ENCODE measurements at places on chromosomes 3 and 15.
A peak's percentile ranks its signal among the peaks of the same experiment; 100 is the strongest.

DNA sequence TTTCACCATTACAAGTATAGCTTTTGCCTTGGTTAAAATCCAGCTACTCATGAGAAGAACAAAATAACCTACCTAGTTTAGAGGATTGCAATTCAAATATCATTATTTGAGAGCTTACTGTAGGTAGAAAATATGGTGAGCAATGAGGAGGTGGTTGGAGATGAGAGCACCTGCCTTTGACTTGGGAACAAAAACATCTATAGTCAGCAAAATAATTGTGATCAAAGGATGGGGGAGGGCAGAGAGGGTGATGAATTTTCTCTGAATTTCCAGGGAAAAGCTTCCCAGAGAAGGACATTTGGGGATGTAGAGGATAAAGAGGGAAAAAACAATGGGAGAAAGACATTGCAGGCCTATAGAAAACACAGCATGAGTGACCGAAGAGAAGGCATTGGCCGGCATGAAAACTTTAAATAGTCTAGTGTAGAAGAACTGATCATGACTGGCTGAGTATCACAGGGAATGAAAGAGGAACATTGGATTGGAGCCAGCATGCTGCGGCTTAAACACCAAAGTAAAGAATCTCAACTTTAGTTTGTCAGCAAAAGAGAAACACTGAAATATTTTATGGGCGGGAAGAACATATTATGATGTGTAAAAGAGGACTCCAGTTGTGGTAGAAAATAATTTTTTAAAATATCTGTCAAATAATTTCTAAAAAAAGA lies 581.3 kb downstream of the UNC13C start:
- no peak for DNase-seq

GRCh38 chr15:63544258-63545026 lies 40.0 kb downstream of the USP3 start:
- no peak for DNase-seq

- DNase-seq: no peak
Observed at GRCh38 chr3:55549177-55549576, 62.1 kb upstream of the WNT5A start.

- no peak for DNase-seq
Observed at GRCh38 chr3:100358413-100358812, 23.9 kb downstream of the NIT2 start.

DNA sequence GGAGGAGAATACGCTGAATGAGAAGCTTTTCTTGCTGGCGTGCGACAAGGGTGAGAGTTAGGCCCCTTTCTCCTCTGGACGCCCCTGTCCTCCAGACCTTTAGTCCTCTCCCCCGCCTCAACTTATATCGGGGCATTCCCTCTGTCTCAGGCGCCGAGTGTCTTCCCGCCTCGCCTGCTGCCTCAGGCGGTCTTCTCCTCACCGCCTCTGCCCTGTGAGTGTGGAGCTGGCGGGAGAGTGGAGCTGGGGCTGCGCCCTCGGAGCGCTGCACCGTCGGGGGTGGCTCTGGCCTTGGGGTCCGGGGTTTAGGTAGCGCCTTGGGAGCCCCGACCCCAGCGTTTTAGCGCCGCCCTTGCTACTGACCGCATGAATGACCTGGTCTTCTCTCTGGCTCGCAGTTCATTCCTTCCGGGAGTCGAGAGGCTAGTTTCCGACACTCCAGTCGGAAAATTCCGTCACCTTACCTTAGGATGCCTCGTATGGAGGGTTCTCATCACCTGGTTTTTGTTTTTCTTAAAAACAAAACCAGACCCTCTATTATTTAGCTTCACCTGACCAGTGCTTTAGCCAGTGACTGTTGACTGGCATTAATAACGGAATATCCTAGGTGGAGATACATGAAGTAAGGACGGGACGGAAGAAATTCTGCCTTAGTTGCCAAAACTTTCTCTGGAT lies 985 bp downstream of the TRPC1 start:
- no peak for DNase-seq

GRCh38 chr3:193948459-193948858 lies 187.5 kb upstream of the HES1 start:
- DNase-seq: no peak

GRCh38 chr3:14124223-14124614 lies 451 bp downstream of the CHCHD4 start:
- DNase-seq: no peak

DNA sequence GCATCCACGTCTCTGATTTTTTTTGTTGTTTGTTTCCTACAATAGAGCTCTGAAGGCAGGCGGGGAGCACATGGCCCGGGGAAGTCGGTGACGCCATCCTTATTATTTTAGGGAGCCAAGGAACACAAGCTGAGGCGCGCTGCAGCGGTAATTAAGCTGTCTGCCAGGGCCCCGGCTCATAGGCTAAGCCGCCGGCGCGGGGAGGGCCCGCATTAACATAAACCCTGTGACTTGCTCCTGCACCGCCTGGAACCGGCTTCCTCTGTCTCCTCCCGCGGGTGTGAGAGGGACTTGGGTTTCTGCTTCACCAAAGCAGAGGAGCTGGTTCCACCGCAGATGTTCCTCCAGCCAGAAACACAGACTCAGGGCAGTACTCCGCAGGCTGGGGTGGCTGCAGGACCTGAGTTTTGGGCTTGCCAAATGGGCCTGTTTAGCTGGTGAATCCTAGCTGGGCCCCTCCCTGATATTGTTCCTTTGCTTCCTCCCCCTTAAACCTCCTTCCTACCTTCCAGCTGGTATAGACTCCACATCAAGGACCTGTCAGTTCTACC lies 25.3 kb downstream of the ANP32A start:
- peak; percentile 34 for DNase-seq

- no peak for DNase-seq
Observed at GRCh38 chr3:47852604-47853602, 50.0 kb downstream of the DHX30 start.

DNA sequence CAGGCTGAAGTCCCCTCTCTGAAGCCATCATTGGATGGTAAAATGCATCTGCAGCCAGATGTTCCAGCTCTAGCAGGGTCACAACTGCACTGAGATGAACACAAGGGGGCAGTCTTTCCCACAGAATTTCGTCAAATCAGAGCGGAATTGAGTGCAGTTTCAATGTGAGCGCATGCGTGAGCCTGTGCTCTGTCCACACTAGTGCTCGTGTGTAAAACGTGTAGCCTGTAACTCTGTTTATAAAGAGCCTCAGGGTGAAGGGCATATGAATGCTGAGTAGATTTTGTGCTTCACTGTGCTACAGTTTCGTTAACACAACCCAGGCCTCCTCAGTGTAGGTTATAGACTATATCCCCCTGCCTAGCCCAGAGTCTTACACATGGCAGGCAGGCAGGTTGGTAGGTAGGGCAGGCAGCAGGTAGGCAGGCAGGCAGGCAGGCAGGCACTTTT lies 92.7 kb upstream of the GOLGA6L4 start:
- peak; percentile 39 for DNase-seq

DNA sequence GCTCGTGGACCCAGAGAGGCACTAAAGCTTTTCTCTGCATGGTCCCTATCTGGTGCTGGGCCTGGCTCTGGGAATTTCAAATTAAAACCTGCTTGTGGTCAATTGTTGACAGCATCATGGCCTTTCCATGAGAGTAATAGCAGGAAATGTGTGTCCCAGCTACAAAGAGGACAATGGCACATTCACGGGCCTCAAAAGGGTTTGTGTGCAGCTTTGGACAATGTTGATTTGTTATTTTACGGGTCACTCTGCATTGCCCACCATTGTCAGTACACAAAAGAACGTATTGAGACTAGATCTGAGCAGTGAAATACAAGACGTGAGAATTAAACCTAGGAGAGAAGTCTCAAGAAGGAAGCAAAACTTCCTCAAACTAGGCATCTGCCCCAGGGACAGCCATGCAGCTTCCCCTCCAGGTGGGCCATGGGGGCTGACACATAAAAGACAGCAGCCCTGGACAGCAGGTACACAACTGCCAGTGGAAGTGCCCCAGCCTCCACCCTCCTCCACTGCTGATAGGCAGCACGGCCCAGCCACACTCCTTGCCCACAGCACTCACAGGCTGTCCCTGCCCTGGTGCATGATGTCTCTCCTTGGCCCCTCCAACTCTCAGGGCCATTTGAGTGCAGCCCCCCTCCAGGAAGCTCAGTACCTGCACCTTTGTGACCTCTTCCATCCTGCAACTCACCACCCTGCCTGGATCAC lies 15.9 kb upstream of the LTF start:
- DNase-seq: no peak

DNA sequence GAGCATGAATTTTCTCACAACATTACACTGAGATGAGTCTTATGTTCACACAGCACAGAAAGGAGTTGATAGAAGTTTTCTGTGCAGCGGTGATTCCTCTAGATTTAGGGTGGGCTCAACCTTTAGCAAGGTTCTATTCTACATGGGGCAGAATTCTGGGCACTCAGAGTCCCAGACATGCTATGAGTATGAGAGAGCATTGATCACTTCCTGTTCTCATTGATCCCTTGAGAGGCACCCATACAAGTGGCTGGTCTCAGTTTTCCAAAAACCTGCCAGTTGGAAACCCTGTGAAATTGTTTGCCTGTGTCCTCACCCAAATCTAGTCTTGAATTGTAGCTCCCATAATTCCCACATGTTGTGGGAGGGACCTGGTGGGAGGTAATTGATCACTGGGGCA lies 112.5 kb upstream of the NR2F2 start:
- DNase-seq: no peak

- no peak for DNase-seq
Observed at GRCh38 chr3:149280671-149281349, 52.6 kb downstream of the TM4SF18 start.

GRCh38 chr3:88542916-88543315 lies 393.2 kb downstream of the C3orf38 start:
- no peak for DNase-seq

DNA sequence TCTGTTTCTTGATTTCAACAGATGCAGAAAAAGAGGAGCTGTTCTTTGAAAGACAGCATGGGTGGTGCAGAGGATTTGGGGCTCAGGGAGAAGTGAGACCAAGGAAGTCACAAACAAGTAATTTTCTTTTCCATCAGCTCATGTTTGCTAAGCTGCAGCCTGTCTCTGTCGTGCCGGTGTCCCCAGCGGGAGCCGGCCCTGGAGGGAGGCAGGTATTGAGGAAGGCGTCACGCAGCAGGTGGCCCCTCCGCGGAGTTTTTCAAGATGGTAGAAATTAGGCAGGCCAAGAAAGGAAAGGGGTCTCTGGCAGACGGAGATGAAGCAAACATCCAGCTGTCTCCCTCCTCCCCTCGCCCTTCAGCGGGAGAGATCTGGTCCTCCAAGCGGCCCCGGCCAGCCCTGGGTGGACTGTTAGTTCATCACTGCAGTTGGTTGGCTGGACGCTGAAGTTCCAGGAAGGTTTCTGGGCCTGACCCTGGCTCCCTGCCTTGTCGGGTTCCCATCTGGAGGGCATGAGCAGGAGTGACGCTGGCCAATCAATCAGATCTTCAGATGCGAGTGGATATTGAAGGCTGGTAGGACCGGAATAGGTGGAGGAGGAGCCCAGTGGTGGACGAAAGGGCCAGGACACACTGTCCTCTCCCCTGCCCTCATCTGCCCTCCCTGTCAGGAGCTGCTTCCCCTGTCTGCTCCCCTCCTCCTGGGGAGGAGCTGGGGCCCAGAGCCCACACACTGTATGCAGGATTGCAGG lies 27.7 kb upstream of the MUC4 start:
- DNase-seq: no peak

DNA sequence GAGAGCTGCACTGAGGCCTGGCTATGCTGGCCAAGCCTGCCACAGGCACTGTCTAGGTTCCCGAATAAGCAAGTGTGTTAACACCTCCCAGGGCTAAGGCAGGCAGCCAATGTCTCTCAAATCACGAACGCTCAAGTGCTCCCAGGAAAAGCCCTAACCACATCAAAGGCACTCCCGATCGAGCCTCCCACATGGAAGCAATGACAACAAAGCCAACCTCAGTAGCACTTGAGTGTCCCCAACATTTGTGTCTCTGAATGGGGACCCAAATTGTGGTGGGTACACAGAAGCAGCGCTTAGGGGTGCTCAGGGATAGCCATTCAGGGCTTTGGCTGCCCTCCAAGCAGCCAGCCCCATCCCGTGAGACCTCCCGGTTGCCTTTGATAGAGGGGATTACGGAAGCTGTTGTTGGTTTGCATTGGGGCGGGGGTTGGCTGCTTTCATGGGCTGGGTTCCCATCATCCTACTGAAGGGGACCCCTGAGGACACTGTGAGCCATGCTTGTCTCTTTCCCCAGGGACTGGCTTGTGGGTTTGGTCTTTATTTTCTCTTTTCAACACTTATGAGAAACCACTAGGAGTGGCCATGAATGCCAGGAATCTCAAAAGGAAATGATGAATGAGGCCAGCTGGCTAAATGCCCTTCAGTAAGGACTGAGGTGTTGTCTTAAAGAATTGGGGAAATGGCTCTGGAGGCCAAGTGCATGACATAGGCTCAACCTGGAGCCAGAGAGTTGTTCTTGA lies 234.1 kb upstream of the FEZF2 start:
- no peak for DNase-seq

DNA sequence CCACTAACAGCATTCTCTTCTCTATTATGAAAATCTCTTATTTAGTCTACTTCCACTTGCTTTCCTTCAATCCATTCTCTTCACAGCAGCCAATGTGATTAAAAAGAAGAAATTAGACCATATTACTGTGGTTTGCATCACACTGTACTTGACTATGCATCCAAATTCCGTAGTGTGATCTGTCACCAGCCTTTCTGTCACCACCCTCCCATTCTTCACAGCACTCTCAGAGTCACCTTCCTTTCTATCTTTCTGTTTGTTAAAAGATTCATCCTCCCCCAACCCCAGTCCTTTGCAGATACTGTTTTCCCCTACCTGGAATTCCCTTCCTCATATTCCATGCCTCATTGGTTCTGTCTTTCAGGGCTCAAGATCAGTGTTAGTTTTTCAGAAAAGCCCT lies 55.0 kb upstream of the ABHD10 start:
- DNase-seq: no peak

DNA sequence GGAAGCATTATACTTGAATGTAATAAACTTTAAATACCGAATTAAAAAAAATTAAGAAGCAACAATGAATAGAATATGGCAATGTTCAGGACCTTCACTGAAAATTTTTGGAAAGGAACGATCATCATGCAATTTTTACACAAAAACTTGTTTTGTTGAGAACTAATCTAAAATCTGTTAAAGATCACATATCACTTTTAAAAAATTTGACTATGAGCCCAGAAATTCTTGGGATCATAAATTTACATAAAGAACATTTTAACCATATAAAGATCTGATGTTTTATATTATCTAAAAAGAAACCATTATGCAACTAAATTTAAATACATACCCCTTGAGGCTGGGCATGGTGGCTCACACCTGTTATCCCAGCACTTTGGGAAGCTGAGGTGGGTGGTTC lies 76.2 kb upstream of the MELTF start:
- no peak for DNase-seq

- no peak for DNase-seq
Observed at GRCh38 chr3:122916084-122916483, 111.5 kb downstream of the SEMA5B start.
